ENCODE measurements at places on chromosomes 2 and 18. TPM values are rescaled to one million over a fixed set of nuclear protein-coding genes. Genes with fewer than 3 reads are reported as not detected.
A peak's percentile ranks its signal among the peaks of the same experiment; 100 is the strongest.

The PDE1A gene
- polyA plus RNA-seq, result 28.3 TPM

The IL36G gene
- not detected for polyA plus RNA-seq

The MYCN gene
- 37.7 TPM for polyA plus RNA-seq

The ZNF385B gene
- 13.4 TPM for polyA plus RNA-seq

The SPRED2 gene
- polyA plus RNA-seq, result 41.4 TPM

The ACVR1C gene
- 0.34 TPM for polyA plus RNA-seq

The SCN1A gene
- polyA plus RNA-seq, result 0.29 TPM

The PTPRN gene
- polyA plus RNA-seq, result 0.17 TPM

The FBXO48 gene
- 2.2 TPM for polyA plus RNA-seq

The FKBP1B gene
- 10.3 TPM for polyA plus RNA-seq

The CERKL gene
- 16.9 TPM for polyA plus RNA-seq

The SPR gene
- polyA plus RNA-seq, result 12.1 TPM

The FBLN7 gene
- polyA plus RNA-seq, result 14.9 TPM

The CROCC2 gene
- 0.03 TPM for polyA plus RNA-seq

The CYS1 gene
- 80.7 TPM for polyA plus RNA-seq

GRCh38 chr2:12456293-12457106, 260.2 kb upstream of the TRIB2 start:
- no peak for DNase-seq

GRCh38 chr2:217738061-217738460, 264.7 kb downstream of the TNS1 start:
- DNase-seq, result no peak

GRCh38 chr2:191696966-191697365, 19.0 kb downstream of the NABP1 start:
- no peak for DNase-seq

DNA sequence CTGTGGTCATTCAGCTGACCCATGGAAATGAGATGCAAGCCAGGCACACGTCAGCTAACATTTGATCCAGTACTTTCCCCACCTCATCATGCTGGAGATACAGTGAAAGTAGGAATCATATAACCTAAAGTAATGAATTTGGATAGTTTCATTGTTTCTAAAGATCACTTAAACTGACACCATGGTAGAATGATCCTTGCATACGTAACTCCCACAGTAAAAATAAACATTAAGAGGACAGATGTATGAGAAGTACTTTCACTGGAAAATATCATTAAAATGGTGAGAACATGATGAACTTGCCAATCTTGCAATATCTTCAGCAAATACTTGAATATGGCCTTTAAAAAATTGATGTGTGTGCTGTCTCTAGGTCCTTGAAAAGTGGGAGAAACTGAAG, 85.4 kb downstream of the MAIP1 start:
- no peak for DNase-seq

DNA sequence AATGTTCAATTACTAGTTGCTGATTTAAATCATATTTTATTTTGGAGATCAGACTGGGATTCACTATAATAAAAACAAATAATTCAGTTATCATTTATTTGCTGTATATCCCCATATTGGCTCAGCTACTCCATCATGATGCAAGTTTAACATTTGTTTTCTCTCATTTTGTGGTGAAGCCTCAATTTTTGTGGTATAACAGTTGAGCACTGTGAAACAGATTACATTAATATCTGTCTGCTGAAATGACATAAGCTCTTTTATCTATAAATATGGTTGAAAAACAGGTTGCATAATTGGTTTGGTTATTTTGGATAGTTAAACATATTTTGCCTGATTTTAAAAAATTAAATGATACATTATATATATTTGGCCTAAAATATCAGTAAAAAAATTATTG, 67.7 kb downstream of the DPP4 start:
- DNase-seq, result no peak

DNA sequence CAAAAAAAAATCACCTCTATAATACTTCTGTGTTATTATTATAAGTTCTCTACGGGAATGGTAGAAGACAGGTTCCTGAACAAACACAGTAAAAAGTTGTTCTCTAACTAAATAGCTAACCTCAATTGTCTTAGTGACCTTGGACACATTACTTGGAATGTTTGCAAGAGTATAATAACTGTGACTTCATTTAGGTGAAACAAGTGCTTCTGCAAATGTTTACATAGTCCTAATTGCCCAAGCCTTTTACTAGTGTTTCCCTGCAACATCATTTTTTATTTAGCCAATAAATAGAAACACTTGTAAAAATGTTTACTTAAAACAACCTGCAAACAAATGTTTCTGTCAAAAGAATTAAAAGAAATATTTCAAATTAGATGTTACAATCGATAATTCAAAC, 9.9 kb downstream of the PLEKHM3 start:
- no peak for DNase-seq

- no peak for DNase-seq
Observed at GRCh38 chr2:50097148-50097547, 934.8 kb downstream of the NRXN1 start.

- no peak for DNase-seq
Observed at GRCh38 chr2:17373741-17374140, 144.5 kb downstream of the RAD51AP2 start.

- no peak for DNase-seq
Observed at GRCh38 chr2:204145791-204146190, 209.2 kb downstream of the ICOS start.

DNA sequence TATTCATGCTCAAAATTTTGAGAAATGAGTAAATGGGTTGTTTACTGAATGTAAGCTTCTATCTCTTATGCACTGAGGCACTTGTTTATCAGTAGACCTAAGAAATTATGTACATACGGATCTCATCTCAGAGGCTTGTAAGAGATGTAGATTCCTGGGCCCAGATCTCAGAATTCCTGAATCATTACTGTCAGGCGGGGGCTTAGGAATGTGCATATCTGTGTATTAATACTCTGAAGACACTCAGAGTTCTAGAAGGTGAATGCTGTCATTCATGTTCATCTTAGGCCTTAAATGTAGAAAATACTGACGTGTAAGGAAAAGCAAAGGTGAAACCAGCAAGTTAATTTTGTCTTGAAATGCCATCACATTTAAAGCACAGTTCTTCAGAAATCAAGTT, 169.6 kb downstream of the FMNL2 start:
- DNase-seq, result no peak

GRCh38 chr2:23397478-23397877, 12.5 kb downstream of the KLHL29 start:
- DNase-seq, result no peak

DNA sequence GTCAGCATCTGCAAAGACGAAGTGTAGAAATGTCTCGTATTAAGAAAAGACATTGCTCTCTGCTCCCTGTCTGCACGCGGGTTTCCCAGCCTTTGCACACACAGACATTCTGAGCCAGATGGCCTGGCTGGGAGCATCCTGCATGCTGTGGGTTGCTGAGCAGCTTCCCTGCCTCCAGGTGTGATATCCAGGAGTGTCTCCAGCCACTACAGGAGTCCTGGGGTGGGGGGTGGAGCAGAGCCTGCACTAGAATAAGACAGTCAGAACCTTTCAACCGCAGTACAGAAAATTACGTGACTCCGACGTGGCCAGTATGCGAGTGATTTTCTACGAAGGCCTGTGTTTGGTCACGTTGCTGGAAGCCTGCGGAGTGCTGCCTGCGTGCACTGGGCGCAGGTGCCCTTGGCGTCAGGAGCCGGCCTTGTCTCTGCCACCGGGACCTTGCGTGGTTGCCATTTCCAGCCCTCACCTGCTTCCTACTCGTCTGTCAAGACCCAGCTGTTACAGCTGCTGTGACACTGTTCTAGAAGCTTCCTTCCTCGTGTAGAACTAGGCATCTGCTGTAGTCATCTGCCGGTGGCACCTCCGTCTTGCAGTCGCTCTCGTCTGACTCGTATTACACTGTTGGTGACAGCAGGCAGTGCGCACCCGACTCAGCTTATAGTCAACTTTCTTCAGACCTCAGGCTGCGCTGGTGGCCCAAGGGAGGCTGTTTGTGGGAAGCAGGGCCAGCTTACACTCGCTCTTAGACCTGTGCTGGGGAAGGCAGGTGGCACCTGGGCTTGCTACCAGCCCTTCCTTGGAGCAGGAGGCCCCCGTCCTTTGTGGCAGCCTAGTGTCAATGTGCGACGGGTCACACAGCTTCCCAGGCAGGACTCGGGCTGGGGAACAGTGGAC, 11.2 kb downstream of the CTDP1 start:
- DNase-seq, result no peak

- no peak for DNase-seq
Observed at GRCh38 chr2:226414335-226414734, 385.3 kb downstream of the IRS1 start.

GRCh38 chr2:100285691-100286090, 36.6 kb downstream of the LONRF2 start:
- DNase-seq, result no peak

DNA sequence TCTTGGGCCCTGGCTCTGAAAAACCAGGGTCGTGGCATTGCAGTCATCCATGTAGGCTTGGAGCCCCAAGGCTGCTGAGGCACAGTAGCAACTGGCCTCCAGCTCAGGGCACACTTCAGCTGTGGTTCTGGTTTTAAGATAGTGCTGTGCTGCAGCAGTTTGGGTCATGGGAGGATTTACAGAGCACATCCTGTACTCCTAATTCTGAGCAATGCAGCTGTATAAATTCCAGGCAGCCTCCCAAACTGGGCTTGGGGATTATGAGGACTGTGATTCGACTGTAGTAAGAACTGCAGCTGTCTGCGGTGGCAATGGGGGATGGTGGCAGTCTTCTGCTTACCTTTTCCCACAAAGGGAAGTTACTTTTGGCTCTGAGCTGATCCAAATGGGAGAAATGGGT, 536.3 kb upstream of the GCFC2 start:
- DNase-seq, result no peak

- no peak for DNase-seq
Observed at GRCh38 chr2:228938629-228939028, 332.5 kb downstream of the PID1 start.

GRCh38 chr2:197517150-197517549, 1.3 kb downstream of the MOB4 start:
- DNase-seq, result no peak

- DNase-seq, result no peak
Observed at GRCh38 chr2:219122202-219122980, 38.2 kb downstream of the NHEJ1 start.

GRCh38 chr2:117406443-117406842, 408.0 kb upstream of the DDX18 start:
- no peak for DNase-seq

- no peak for DNase-seq
Observed at GRCh38 chr2:163475815-163476214, 260.0 kb downstream of the FIGN start.

- DNase-seq, result peak; percentile 40
Observed at GRCh38 chr2:191501561-191502168, 176.3 kb upstream of the NABP1 start.

GRCh38 chr18:45403341-45404049, 211.8 kb upstream of the SLC14A2 start:
- DNase-seq, result no peak

DNA sequence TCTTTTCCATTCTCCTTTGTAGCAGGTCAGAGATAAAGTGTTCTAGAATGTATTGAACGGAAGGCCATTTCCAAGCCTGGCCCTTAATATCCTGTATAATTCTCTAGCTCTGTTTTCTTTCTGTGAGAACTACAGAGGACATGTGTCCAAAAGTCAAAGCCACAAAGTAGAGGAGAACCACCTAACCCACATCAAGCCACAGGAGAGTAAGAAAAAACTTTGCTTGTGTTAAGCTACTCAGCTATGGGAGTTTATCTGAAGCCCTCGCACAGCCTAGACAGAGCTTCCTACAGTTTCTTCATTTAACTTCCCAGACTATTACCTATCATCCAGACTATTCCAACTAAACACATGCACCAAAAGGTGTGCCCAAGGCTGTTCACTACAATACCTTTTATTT, 22.0 kb downstream of the ADAM17 start:
- no peak for DNase-seq

- DNase-seq, result no peak
Observed at GRCh38 chr2:2057125-2057721, 273.9 kb downstream of the MYT1L start.

- no peak for DNase-seq
Observed at GRCh38 chr18:62432176-62432575, 90.6 kb upstream of the ZCCHC2 start.

DNA sequence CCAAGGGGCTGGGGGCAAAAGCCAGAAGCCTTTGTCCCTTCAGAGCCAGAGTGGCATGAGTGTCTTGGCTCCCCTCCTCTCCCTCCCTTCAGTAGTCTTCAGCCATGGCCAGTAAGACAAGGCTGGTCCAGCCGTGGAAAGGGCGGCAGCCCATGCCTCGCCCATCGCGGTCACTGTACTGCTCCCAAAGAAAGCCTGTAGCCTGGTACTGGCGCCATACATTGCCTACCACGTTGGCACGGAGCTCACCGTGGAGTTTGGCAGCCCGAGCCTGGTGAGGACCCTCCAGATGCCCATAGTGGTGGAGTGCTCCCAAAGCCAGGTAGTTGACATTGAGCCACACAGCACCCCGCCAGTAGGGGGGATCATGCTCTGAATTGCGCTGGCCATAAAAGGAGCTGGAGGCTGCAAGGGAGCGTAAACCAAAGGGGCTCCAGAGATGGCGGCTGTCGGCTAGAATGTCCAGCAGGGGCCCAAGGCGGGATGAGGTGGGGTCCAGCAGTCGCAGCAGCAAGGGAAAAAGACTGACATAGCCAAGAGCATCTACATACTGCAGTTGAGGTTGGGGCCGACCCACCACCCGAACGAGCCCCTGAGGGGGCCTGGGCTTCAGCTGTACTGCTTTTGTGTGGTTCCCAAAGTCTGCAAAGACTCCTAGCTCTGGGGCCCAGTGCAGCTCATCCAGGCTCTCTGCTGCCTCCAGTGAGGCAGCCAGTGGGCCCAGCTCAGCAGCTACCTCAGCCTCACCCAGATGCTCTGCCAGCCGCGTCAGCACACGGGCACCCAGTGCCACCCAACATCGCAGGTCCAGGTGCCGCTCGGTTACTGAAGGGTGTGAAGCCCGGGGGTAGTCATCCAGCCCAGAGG, 3.2 kb downstream of the WBP1 start:
- no peak for DNase-seq

- no peak for DNase-seq
Observed at GRCh38 chr2:15378148-15378908, 182.8 kb downstream of the NBAS start.

GRCh38 chr2:1527153-1527992, 114.1 kb downstream of the TPO start:
- DNase-seq, result no peak

DNA sequence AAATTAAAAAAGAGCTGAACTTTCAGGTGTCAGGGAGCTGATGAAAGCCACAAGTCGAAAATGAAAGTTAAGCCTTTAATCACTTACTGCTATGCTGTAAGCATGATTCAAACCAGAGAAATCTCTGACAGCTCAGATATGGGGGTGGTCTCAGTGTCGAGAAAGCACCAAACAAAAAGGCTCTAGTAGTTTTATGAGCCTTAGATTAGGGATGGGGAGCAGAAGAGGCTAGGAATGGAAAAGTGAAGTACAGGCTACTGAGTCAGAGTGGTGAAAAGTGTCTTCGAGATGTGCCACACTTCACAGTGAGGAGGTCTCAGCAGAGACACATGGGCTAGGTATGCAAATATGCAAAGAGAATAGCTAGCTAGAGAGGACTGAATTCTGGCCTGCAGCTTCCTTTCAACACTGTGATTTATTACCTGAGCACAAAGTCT, 482.2 kb downstream of the SPAG16 start:
- DNase-seq, result no peak

GRCh38 chr2:86510436-86510933, 52.8 kb downstream of the CHMP3 start:
- no peak for DNase-seq

GRCh38 chr18:23340661-23341060, 112.4 kb upstream of the RIOK3 start:
- DNase-seq, result no peak
